ENCODE measurements at places on chromosomes 4 and X.

GRCh38 chrX:132652871-132653270, 164.0 kb upstream of the MBNL3 start:
- DNase-seq = no peak

GRCh38 chr4:48073567-48074103, 57.1 kb downstream of the NIPAL1 start:
- no peak for DNase-seq

GRCh38 chrX:153929576-153929975, 3.5 kb upstream of the ARHGAP4 start:
- no peak for DNase-seq

DNA sequence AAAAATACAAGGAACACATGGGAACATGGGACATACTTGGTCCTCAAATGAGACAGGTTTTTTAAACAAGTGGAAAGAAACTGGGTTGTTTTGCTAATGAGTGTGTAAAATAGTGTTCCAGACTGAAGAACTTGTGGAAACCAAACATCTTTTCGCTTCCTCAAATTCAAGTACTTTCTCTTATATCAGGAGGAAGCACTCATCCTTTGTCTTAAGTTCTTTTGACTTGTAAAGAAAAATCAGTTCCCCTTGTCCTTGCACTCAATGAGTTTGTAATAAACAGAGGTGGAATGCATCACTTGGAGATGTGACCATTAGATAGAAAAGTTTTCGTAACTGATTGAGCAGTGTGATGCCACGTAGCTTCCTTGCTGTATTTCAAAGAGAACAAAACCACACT, 101.1 kb downstream of the PHOX2B start:
- no peak for DNase-seq

DNA sequence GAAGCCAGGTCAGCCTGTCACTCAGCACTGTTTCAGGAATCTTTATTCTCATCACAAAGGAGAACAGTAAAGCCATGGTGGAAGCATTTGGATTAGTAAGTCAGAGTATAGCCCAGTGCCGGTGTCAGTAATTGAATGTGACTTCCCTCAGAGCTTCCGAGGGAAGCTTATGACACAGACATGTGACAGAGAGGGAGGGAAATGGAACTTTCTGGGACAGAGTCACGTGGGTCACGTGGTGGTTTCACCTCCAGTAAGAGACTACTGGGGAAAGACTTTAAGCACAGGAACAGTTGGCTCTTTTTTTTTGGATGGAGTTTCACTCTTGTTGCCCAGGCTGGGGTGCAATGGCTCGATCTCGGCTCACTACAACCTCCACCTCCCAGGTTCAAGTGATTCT, 53.3 kb upstream of the CCDC160 start:
- no peak for DNase-seq

- no peak for DNase-seq
These were observed 1559.6 kb downstream of the TECRL start for GRCh38 chr4:62849696-62850095.

- no peak for DNase-seq
These were observed 8.9 kb downstream of the LEF1 start for GRCh38 chr4:108159845-108160244.

GRCh38 chr4:62644372-62644771, 1444.2 kb downstream of the ADGRL3 start:
- peak; percentile 1 for DNase-seq

- DNase-seq = peak; percentile 63
These were observed 467.0 kb upstream of the DIPK2B start for GRCh38 chrX:45667666-45668065.

- DNase-seq = no peak
These were observed 17.8 kb upstream of the MCF2 start for GRCh38 chrX:139725720-139726119.

DNA sequence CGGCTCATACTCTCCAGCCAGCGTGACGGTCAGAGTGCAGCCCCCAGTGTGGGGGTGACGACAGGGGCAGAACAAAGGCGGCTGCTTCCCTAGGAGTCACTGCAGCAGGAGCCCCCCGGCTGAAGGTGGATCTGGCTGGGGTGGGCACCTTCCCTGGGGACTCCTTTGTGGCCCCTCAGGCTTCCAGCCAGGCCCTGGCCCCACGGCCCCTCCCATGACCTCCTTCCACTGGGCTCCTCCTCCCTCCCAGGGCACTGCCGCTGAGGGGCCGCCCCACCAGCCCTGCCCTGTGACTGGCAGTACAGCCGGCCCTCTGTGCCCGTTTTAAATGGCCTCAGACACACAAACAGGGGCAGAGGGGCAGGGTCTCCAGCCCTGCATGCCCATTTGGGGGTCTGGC, 61.9 kb downstream of the FAM53A start:
- no peak for DNase-seq

DNA sequence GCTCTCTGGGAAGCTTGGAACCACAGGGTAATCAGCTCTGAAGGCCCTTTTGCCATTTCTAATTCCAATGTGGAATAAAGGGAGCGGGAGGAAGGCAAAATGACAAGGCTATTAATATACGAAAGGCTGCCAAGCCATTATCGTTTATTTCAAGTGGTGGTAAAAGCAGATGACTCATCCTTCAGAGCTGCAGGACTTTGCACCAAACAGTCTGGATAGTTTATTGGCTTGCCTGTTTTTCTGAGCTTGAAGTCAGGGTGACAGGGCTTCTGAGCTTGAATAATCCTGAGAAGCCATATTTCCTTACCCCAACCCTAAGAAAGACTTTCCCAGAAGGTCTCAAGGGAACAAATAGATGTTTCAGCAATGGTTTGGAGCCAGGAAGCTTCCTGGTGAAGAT, 7.7 kb upstream of the GABRE start:
- DNase-seq = peak; percentile 85

DNA sequence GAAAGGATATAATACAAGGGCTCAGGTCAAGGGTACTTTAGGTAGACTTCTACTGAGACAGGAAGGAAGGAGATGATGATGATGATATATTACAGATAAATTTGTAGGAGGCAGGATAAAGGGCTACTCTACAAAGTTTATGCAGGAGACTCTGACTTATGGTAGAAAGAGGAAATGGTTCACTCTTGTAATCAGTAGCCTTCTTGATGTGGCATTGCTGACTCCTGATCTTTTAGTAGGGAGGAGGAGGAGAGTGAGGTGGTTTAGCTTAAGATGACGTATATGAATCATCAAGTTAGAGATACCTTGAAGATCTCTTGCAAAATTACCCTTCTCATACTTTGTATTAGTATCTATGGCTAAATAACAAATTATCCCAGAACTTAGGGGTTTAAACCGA, 4.7 kb downstream of the BLTP1 start:
- no peak for DNase-seq

GRCh38 chr4:161404346-161405110, 759.3 kb downstream of the FSTL5 start:
- DNase-seq = no peak

All from fibroblast of mammary gland (primary cell).